ENCODE measurements at places on chromosomes 7 and 10. TPM values are rescaled to one million over a fixed set of nuclear protein-coding genes. Genes with fewer than 3 reads are reported as not detected.

Gene ST8SIA6
- total RNA-seq: not detected

Gene SPDYE9
- total RNA-seq: not detected

Gene PSD
- 1.6 TPM for total RNA-seq

Gene JCAD
- total RNA-seq: 0.37 TPM

Gene SCART1
- 7.3 TPM for total RNA-seq

Gene TNPO3
- 47.8 TPM for total RNA-seq

- no peak for DNase-seq
These were observed 21.2 kb downstream of the ASB15 start for GRCh38 chr7:123622660-123623386.

DNA sequence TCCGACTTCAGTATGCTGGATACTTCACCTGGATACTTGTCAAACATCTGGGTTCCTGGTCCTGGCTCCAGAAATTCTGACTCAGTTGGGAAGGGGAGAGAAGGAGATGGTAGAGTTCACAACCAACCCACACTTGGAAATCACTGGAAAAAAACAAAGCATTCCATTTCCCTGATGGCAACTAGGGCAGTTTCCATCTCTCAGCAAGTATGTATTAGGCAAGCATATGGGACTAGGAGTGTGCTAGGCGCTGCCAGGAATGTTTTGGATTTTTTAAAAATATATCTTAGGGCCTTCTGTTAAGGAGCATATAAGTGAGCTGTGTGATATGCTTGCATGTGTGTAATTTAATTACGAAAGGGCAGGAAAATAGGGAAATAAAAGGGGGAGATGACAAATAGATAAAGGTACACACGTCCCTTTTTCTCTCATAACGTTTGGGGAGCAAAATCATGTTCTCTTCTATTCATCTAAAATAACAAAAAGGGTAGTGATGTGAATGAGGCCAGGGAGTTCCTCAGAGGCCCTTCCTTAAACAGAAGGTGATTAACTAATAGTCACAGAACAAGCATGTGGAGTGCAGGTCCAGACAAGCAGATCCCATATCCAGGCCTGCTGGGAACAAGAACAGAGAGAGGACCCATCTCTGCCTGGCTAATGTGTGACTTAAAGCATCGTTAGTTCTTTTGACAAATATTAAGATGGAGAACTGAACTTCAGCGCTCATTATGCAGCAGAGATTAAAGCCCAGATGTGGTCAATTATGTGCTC, 64.5 kb upstream of the NFE2L3 start:
- DNase-seq: no peak

- no peak for DNase-seq
These were observed 265.7 kb upstream of the IMMP2L start for GRCh38 chr7:111827863-111828504.

DNA sequence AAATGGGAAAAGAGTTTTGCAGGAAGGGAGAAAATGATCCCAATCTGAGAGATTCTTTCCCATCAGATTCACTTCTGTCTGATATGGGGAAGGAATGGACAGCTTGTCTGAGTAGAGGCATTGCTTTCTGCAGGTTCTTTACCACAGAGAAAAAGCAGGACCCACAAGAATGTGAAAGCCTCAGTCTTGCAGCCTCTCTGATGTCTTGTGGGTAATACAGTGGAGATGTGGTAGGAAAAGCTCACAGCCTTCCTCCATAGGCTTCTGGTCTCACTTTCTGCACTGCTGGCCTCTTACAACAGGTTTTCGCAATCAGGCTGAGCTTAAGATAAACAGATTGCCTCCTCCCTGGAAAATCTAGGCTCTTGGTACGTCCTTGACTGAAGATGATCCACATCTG, 551 bp downstream of the IFIT1 start:
- peak; percentile 14 for DNase-seq

- DNase-seq: peak; percentile 92
These were observed 90.2 kb upstream of the KLF6 start for GRCh38 chr10:3874990-3875841.

- DNase-seq: no peak
These were observed 64.1 kb downstream of the AHR start for GRCh38 chr7:17362439-17363105.

DNA sequence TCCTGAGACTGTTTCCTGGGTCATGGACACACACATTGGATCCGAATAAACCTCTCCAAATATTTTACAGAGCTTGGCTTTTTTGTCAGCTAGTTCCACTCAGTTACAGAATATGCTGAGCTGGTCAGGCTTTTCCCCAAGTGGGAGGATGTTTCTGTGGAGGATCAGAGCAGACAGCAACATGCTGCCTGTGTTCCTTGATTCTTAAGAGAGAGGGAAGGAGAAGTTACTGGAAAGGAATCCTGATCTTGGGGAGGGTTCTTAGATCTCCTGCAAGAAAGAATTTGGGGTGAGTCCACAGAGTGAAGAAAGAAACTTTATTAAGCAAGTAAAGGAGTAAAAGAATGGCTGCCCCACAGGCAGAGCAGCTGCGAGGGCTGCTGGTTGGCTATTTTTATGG, 76.8 kb upstream of the RPA3 start:
- no peak for DNase-seq

DNA sequence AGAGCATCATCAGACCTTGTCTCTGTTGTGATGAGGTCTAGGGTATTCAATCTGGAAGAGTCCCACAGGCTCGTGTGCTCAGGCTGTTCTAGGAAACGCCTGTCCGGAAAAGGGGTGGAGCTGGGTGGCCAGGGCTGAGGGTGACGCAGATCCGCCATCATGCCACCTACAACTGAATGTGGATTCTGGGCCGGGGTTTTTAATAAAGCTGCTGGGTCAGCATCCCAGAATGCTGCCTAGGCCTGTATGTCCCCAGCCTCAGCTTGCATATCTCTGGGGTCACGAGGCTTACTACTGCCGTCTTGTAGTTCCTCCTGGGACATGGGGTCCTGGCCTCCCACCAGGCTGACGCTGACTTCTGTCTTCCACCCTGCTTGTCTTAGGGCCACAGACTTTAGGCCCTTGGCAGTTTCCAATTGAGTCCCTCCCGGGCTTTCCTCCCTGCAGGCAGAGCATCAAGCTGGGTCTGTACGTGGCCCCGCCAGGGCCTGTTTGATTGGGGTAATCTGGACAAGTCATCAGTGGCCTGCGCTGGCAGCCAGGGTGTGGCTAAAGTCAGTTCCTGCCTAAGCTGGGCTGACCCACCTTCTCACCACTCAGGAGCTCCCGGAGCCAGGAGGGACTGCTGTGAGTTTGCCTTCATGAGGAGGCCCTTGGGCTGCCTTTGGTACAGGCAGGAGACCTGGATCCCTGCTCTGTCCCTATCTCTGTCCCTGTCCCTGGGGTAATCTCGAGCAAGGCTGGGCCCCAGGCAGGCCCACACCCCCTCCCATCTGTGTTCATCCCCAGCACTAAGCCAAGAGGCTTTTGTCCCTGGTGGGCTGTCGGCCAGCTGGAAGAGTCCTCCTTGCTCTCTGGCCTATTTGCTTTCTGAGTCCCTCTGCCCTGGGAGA, 79.9 kb downstream of the ZMIZ1 start:
- no peak for DNase-seq

- DNase-seq: no peak
These were observed 280.9 kb downstream of the NEBL start for GRCh38 chr10:20616056-20616671.

DNA sequence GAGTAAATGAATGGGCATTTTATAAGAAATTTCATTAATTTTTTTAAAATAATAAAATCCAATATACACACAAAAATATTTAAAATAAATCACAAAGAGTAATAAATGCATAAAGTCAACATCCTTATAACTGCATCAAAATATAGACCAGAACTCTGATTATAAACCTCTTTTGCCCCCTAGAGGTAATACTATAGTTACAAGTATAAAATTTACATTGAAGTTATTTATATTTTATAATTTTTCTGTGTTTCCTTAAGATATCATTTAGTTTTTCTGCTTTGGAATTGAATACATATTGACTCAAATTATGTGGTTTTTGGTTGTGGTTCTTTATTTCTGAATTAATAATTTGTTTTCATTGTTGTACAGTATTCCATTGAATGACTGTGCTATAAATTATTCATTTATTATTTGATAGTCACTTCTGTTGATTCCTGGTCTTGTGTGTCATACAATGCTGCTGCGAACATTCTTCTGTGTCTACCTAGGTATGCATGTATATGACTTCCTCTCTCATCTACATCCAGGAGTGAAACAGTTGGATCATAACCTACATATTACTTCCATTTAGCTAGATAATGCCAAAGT, 673.6 kb downstream of the IPMK start:
- DNase-seq: no peak

GRCh38 chr7:342681-343216, 52.8 kb downstream of the FOXL3 start:
- no peak for DNase-seq
